ENCODE measurements at places on chromosomes 3 and 15. TPM values are rescaled to one million over a fixed set of nuclear protein-coding genes. Genes with fewer than 3 reads are reported as not detected.

- DNase-seq = no peak
Observed at GRCh38 chr15:79197285-79197684, 85.2 kb upstream of the ANKRD34C start.

GRCh38 chr15:82113106-82113715 lies 67.4 kb upstream of the MEX3B start:
- no peak for DNase-seq

Gene RLBP1
- not detected for total RNA-seq

DNA sequence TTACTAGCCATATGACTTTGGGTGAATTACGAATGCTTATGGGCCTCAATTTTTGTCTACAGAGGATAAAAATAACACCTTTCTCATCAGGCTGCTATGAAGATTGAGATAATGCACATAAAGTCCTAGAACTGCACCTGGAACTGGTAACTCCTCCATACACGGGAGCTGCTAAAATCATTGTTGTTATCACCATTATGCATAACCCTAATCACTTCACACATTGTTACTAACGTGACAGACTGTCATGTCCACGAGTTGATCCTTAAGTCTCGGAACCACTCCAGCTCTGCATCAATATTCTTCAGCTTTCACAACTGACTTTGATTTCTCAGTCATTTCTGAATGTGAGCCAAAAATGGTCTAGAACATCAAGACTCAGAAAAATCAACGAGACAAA lies 64.1 kb downstream of the RFTN1 start:
- no peak for DNase-seq
